ENCODE measurements at places on chromosomes 5 and 9. TPM values are rescaled to one million over a fixed set of nuclear protein-coding genes. Genes with fewer than 3 reads are reported as not detected.

Gene ALDH1A1
- 329 TPM for total RNA-seq

Gene SLC6A18
- not detected for total RNA-seq

Gene VAV2
- total RNA-seq = 20.3 TPM

Gene PCDHA10
- total RNA-seq = not detected

Gene ADGRV1
- total RNA-seq = 0.42 TPM

Gene PCDHGB1
- 0.23 TPM for total RNA-seq

Gene GADD45G
- total RNA-seq = 1.3 TPM

Gene GARIN3
- total RNA-seq = not detected

Gene SLC4A9
- total RNA-seq = 0.08 TPM

Gene TIMD4
- not detected for total RNA-seq
